ENCODE measurements at places on chromosomes 11 and 22. TPM values are rescaled to one million over a fixed set of nuclear protein-coding genes. Genes with fewer than 3 reads are reported as not detected.

Gene OR8D4
- not detected for total RNA-seq

Gene SCUBE1
- total RNA-seq = not detected

Gene RASGRP2
- total RNA-seq = 0.81 TPM

Gene GRM5
- total RNA-seq = 0.18 TPM

Gene LINC01488
- not detected for total RNA-seq

Gene TUB
- total RNA-seq = 2.3 TPM

Gene FREY1
- total RNA-seq = 0.75 TPM
